Posterior cingulate gyrus (tissue), 11 donors: ENCODE measurements at places on chromosomes 16 and 17.

- no peak for DNase-seq
These were observed 122.0 kb downstream of the USP22 start for GRCh38 chr17:20920815-20921199.

- no peak for DNase-seq
These were observed 33.7 kb upstream of the ALDH3A1 start for GRCh38 chr17:19781488-19782458.

DNA sequence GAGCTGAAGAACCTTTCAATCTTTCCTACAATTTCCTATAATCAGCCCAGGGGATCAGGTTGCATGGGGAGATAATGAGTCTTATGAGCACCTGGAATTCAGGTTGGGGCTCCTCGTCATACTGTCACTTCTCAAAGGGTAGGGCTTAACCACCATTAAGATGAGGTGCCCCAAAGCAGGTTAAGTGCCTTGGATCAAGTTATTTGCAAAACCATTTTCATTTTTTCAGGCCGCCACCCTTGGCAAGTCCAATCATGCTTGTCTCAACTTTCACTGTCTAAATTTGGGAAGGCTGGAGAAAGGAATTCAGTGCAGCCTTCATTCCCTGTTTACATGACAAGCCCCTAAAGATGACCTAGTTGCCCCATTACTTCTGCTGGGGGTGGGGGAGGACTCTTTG lies 44.9 kb upstream of the TANGO6 start:
- DNase-seq = no peak

GRCh38 chr16:80932708-80933095 lies 74.0 kb downstream of the CMC2 start:
- no peak for DNase-seq

DNA sequence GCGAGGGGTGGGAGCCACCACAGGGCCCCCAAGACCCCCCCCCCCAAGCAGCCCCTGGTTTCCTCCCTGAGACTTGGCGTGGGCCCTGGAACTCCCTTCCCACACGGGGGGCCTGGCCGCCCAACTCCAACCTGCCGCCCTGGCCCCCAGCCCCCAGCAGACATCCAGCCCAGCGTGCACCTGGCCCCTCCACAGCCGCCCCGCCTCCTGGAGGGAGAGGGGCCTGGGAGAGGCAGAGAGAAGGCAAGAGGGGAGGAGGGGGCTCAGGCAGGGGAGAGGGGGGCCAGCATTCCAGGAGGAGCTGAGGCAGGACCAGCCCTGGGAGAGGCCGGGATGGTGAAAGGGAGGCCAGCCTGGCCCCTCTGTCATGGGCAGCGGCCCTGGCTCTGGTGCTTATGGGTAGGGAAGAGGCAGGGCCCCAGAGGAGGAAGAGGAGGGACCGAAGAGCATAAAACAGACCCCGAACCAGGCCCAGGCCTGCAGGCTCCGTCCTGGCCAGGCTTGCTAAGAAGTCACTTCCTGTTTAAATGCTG lies 16.7 kb downstream of the IL34 start:
- peak; percentile 69 for DNase-seq
